ENCODE measurements at places on chromosomes 11 and 22. TPM values are rescaled to one million over a fixed set of nuclear protein-coding genes. Genes with fewer than 3 reads are reported as not detected.

Gene ABTB2
- 5.9 TPM for polyA plus RNA-seq

Gene MUC5B
- polyA plus RNA-seq, result 0.36 TPM

Gene TNNT3
- 5,679 TPM for polyA plus RNA-seq

Gene MUC6
- polyA plus RNA-seq, result 0.42 TPM

Gene GSTT2
- not detected for polyA plus RNA-seq

Gene CECR2
- polyA plus RNA-seq, result 23.3 TPM

Gene EWSR1
- 176 TPM for polyA plus RNA-seq

Gene IRAG1
- 5.1 TPM for polyA plus RNA-seq

Gene SCN4B
- 3.5 TPM for polyA plus RNA-seq

Gene FZD4
- 45.4 TPM for polyA plus RNA-seq

- no peak for DNase-seq
Measured at GRCh38 chr11:31814176-31814868, 3.2 kb upstream of the PAX6 start.

DNA sequence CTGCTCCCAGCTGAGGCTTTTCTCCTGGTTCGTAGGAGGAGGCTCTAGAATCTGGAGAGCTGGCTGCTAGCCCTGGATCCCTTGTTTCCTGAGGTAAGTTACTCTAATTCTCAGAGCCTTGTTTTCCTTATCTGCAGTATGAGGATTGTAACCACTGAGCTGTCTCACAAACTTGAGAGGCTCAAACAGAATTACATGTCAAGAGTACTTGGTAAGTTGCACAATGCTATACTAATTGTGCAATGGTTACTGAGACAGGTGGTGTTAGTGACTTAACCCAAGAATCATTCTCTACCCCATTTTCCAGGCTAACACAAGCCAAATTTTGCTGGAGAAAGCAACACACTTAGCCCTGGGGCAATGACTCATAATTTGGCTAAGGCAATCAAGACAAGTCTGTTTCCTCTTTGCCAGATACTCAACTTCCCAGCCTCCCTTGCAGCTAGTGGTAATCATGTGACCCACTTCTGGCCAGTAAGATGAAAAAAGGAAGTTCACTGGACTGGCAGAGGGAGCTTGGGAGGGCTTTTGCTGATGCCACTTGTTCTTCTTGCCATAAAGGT, 348.0 kb downstream of the TENM4 start:
- peak; percentile 94 for DNase-seq

GRCh38 chr11:111538407-111539114, 2.0 kb upstream of the LAYN start:
- no peak for DNase-seq

DNA sequence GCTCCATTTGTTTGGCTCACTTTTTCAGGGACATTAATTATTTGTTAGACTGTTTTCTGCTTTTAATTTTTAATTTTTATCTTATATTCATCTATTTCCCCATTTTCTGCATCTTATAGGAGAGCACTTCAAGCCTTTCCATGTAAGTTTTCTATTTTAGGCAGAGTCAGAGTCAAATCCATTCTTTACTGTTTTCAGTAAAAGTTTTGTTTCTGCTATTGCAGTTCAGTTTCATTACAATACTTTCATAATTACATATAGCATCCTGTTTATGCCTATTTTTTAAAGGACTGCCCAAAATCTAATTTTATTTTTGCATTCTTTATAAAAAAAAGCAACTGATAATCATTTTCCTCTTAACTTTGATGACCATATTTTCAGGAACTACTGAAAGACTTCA, 3.8 kb upstream of the OR10A5 start:
- no peak for DNase-seq

- DNase-seq, result no peak
Measured at GRCh38 chr11:116851626-116852025, 14.2 kb upstream of the APOA1 start.

DNA sequence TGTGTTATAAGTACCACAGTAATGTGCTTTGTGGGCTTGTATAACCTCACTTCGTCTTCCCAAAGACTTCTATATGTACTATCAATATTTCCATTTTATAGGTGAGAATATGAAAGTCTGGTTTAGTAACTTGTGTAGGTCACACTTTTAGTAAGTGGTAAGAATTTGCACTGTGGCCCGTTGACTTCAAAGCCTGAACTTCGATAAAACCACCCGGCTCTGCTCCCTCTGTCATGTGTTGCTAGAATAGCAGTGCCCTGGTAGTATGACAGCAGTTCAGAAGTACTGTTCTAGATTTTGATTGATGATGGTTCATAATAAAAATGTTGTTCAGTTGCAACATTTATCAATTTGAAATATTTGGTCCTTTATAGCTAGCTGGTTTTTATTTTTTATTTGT, 110.2 kb upstream of the SORL1-AS1 start:
- no peak for DNase-seq

DNA sequence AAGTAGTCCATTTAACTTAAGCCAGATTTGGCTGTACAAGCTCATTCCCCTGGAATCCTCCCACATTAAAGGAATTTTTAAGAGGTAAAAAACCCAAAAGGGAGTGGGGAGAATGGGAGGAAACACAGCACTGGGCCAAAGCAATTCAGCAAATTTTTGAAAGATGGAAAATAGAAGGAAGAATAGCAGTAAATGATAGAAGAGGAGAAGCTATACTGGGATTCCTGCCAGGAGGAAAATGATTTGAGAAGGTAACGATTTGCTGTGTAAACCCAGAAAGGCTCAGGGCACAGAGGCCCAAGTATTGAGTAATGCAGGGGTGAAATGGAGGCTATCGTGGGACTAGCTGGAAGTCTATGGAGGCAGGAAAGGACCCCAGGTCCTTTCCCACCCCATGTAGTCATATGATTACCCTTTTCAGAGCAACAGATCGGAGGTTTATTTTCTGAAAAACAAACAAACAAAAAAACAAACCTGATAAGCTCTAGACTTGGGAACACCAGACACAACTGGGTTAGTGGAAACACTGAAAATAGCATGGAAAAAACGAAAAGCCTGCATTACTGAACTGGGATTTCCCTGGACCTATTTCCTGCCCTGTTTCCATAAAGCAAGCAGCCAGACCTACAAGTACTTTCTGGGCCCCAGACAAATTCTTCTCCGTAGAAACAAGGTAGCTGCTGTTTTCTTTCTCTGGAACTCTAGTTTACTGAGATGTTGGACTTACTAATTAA, 140.0 kb downstream of the SWAP70 start:
- DNase-seq, result peak; percentile 82

DNA sequence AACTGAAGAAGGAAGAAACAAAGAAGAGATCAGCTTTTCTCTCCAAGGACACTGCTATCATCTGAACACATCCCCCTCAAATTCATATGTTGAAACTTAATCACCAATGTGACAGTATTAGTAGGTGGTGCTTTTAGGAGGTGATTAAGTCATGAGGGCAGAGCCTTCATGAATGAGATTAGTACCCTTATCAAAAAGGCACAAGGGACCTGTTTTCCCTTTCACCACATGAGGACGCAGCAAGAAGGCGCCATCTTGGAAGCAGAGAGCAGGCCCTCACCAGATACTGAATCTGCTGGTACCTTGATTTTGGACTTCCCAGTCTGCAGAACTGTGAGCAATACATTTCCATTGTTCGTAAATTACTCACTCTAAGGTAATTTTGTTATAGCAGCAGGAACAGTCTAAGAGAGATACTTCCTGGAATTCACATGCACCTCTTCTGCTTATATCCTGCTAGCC, 20.9 kb upstream of the CREB3L1 start:
- no peak for DNase-seq

DNA sequence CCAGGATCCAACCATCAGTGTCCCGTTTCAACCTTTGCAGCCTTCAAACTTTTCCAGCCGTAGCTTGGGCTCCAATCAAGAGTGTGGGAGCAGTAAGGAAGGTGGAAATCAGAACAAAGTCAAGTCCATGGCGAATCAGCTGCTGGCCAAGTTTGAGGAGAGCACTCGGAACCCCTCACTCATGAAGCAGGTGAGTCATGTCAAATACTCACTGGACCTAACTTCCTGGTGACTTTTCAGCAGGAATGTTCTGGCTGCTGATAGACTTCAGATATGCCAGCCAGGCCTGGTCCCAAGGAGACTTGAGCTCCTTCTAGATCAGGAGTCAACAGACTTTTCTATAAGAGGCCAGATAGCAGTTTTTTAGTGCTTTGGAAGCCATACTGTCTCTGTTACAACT, 129.0 kb downstream of the MICAL2 start:
- DNase-seq, result no peak

- DNase-seq, result no peak
Measured at GRCh38 chr11:69657456-69657910, 16.5 kb downstream of the CCND1 start.

GRCh38 chr11:132504501-132505041, 1027.7 kb downstream of the OPCML start:
- DNase-seq, result no peak

GRCh38 chr22:34437140-34437539, 516.9 kb upstream of the LARGE1 start:
- DNase-seq, result no peak

DNA sequence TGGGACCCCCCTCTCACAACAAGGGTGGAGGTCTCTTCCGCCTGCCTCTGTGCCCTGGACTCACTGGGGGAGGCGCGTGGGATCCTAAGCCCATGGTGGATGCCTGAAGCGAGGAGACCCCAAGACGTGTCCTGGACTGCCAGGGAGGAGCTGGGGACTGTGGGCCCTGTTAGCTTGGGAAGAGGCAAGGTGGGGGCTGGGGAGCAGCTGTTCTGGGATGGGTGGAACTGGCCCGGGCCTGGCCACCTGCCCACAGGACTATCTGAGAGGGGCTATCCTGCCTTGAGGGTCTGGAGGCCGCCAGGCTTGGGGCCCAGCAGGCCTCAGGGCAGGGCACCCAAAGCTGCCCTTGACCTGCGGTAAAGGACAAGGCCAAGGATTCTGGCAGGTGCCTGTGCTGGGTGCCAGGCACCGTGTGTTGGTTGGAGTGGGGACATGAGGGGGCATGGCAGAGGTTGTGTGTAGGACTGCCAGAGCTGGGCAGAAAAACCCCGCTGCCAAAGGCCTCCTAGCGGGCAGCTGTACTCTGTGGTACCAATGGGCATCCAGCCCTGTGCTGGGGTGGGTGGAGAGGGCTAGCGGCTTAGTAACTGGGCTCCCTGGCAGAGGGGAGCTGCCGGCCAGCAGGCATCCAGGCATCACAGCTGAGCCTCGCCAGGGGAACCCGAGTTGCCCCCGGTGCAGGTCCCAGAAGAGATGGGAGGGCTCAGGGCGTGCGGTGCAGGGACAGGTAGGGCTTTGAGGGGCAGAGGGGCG, 670 bp downstream of the LSP1 start:
- DNase-seq, result no peak

GRCh38 chr11:119878990-119879389, 150.0 kb upstream of the NECTIN1 start:
- DNase-seq, result no peak

- DNase-seq, result peak; percentile 8
Measured at GRCh38 chr11:117597071-117597470, 199.9 kb downstream of the DSCAML1 start.

DNA sequence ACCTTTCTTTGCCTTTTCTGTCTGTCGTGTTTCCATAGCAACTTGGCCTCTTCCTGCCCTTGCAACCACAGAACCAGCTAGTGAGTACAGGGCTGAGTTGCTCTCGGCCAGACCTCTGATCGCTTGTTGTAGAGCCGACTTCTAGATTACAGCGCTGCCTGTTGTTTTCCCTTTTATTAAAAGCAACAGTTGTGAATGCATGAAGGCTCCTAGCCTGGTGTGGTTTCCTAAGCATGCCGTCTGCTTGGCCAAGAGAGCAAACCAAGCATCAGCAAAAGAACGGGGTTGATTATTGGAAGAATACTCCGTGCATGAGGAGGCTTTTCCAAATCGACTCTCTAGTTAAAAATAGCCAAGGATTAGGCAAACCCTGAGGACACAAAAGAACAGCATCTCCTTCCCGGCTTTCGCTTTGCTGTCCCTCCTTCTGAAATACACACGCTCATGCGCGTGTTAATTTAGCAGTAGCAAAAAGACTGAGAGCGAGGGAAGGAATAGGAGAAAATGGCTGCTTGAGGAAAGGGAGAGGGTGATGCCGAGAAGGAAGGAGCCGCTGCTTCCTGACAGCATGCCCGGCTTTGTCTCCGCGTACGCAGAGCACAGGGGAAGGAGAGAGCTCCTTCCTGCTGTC, 71.5 kb upstream of the TTC12 start:
- DNase-seq, result peak; percentile 57

DNA sequence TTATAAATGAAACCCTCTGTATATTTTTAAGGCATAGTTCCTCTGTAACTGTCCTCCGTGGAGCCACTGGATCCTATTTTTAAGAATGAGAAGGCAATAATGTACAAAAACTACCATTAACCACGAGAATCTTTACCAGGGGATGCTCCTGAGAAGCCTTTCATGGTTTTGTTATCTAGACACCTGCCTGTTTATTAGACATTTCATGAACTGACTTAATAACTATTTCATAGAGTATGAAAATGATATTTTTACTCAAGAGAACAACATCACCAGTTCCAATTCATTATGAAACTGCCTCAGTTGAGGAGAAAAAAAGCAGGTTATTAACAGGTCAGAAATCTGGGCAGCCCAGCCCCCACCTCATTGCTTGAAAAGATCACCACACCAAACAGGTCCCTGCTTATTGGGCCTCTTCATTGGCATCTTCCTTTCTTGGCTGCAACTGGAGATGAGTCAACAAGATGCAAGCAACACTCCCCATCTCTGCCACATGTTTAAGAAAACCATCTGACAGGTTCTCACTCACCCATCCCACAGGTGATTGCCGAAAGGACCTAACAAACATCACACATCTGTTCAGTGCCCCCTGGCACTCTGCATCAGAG, 27.8 kb downstream of the ETS1 start:
- DNase-seq, result no peak

GRCh38 chr22:17086296-17086695, 1.5 kb downstream of the IL17RA start:
- DNase-seq, result peak; percentile 10

GRCh38 chr11:67411785-67412152, 3.7 kb upstream of the CARNS1 start:
- no peak for DNase-seq

- no peak for DNase-seq
Measured at GRCh38 chr11:26858098-26858497, 135.8 kb upstream of the FIBIN start.

- DNase-seq, result no peak
Measured at GRCh38 chr11:84390441-84391078, 1104.4 kb upstream of the CCDC90B start.

GRCh38 chr22:20783844-20784723, 10.2 kb downstream of the SERPIND1 start:
- DNase-seq, result peak; percentile 59

GRCh38 chr11:128948583-128948982, 5.9 kb upstream of the TP53AIP1 start:
- DNase-seq, result no peak

DNA sequence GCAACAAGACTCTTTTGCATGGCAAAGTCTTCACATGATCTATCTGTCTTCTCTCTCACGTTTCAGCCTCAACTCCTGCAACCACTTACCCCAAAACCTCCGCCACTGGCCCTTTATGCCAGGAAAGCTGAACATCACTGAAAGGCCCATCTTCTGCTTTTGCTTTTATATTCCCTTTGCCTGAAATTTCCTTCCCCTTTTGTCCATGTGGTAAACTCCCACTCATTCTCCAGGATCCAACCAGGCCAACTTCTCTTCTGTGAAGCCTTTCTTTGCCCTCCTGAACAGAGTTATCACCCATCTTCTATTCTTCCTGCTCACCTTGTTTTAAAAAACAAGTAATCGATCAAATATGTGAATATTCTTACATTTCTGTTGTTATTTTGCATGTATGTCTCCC, 117.8 kb downstream of the WNT11 start:
- no peak for DNase-seq

All from muscle of back (tissue), 13 donors.